ENCODE measurements at places on chromosomes 4 and X. TPM values are rescaled to one million over a fixed set of nuclear protein-coding genes. Genes with fewer than 3 reads are reported as not detected.

DNA sequence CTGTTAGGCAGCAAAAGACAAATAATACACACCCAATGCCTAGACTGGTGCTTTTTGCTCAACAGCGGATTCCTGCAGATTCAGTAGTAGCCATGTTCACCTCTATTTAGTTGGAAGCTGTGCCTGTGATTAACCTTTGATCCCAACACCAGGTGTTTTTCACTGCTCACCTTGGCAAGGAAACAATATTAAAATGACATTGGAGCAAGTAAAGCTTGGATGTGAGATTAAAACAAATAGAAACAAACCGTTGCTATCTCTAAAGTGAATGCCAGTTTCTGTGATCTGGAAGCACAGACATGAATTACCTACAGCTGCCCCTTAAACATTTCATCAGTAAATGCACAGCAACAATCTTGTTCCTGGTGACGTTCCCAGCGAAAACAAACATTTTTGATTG, 35.7 kb downstream of the MAGEB17 start:
- DNase-seq, result no peak

DNA sequence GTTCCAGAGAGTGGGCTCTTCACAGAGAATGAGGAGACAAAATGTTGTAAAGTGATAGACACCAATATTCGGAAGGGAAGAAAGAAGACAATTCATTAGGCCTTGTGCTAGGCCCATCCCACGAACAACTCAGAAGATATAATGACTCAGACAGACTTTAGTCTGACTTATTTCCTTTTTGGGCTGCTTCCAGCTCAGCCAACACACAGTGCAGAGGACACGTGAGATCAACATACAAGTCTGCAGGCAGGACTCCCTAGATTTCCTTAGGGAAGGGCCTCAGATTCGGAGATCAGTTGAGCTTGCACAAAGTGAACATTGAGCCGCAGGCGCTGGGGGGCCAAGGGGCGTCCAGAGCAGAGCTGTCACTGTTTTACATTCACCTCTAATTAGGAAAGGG, 290.7 kb upstream of the TENM3 start:
- DNase-seq, result peak; percentile 31

DNA sequence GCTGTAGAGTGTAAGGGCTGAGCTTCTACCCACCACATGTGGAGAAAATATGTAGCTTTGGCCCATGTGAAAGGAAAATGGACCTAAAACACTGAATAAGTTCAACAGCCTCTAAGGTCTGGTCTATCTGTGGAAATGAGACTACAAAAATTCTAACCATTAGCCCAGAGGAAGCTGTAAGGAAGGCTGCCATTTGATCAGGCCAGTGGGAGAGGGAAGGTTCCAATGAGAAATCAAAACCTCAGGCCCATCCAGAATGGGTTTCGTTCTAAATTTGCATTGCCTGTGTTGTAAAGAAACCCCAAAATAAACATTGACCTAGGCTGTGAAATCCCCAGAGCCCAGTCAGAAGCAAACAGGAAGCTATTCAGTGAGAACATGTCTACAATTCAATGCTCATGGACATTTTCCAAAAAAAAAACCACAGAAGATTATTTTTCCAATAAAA, 320.4 kb upstream of the SLC7A11 start:
- DNase-seq, result peak; percentile 72

DNA sequence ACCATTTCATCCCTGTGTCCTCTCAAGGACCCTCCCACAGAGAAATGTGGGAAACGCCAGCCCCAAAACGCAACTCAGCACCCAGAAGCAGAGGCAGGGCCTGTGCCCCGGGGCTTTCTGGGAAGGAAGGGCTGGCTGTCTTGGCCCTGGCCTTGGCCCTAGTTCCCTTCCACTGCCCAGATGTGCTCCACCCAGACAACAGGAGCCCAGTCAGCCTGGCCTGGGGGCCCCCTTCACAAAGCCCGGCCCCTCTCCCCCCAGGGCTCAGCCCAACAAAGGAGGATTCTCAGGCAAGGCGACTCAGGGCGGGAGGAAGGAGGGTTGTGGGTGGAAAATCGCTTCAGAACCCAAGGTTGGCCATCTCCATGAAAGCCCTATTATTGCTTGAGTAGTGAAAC, 82.5 kb downstream of the PJA1 start:
- DNase-seq, result no peak

DNA sequence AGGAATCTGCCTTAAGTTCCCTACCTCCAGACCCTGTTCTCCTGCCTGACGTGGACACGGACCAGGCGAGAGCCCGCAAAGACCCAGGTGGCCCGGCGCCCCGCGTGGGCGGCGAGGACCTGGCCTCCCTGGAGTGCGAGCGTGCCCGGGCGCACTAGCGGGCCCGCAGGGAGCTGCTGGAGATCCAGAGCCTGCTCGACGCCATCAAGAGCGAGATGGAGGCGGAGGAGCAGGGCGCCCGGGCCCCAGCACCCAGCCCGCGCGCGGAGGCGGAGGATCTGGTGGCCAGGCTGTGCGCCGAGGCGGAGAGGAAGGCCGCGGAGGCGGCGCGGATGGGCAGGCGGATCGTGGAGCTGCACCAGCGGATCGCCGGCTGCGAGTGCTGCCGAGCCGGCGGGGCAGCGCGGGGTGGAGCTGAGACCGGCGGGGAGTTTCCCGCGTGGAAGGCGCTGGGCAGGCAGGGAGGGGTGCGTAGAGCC, 18.2 kb downstream of the MRFAP1 start:
- DNase-seq, result peak; percentile 31

DNA sequence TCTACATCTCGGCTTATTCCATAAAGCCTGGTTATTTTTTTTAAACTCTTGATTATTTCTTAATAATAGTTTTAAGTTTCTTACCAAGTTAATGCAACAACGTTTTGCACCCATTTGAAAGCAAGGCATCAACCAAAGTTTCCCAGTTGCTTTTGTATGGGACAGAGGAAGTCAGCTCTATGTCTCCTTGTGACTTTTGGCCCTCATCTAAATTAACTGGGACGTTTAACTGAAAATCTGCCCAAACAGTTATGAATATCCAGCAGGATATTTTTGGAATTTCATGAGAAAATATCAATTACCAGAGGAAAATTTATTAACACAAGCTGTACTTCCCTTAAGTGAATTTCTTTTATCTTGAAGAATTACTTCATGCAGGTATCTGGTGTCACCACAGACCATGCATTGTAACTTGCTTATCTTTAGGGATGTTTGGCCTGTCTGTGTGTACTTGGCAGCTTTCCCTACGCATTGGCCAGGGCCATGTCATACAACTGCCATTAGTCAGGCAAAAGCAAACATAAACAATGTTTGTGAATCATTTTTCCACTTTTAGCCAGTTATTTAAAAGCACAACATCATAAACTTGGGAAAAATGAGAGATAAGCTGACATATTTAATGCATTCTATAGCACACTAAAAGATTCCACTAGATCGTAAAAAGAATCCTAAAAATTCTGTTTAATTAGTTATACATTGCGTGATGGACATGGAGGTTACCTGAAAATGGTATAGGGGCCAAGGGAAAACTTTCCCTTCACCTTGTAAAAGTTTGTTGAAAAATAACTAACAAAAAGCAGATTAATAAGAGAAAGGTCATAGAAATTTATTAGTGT, 101.4 kb upstream of the PDE5A start:
- DNase-seq, result peak; percentile 93

DNA sequence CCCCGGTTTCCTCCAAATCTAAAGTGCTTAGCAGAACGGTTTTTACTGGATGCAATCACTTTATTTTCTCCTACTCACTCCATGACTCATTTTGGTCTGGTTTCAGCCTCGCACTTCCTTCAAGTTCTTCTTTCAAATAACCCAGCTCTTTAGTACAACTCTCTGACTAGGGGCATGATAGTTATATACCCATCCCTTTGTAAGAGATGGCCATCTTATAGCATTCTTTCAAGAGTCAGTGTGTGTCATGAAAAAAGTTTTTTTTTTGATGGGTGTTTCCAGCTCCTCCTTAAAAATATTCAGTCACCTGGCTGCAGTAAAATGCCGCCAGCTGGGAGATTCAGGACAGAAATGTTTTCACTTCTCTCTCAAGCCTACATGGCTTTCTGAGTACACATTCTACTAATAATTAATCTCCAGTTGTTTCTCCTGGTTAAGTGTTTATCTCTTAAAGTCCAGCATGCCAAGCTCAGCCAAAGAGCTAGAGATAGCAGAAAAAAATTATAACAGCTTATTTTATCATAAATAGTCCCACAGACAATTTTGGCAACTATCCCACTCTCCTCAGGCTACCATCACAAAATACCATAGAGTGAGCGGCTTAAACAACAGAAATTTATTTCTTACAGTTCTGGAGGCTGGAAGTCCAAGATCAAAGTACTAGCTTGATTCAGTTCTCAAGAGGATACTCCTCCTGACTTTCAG, 139.3 kb downstream of the GASK1B start:
- DNase-seq, result peak; percentile 96

DNA sequence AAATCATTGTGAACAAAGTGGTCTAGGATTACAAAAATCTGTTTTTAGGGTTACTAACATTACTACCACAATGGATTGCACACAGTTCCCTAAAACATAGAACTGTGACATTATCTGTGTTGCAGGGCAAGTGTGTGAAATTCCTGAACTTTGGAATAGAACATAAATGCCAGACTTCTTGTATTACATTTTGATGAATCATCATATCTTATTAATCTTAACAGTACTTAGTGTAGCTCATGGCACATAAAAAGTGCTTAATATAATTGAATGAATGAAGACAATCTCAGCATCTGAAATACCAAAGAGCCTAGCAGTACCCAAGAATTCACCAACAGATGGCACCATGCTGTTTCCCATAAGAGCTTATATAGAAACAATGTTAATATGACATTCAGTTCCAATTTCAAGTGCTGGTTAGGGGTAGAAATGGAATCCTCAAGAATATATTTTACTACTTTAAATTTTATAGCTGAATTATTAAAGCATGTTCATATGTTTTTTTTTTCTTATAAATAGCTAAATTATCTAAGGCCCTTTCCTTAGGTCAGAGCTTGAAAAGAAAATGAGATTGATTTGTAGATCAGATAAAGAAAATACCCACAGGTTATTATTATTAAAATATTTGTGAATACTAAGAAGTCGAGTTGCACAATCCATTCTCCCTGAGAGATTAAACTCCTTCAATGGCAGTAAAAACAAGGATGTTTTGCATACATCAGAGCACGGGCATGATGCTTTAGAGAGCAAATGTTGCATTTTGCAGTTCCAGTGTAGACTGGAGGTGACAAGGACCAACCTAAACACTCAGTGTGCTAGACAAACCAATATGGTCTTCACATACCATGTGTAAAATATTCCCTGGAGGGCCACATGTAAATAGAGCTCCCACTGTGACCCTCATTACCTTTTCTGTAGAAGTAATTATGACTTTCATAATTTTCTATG, 25.7 kb upstream of the SHISA3 start:
- DNase-seq, result peak; percentile 79

DNA sequence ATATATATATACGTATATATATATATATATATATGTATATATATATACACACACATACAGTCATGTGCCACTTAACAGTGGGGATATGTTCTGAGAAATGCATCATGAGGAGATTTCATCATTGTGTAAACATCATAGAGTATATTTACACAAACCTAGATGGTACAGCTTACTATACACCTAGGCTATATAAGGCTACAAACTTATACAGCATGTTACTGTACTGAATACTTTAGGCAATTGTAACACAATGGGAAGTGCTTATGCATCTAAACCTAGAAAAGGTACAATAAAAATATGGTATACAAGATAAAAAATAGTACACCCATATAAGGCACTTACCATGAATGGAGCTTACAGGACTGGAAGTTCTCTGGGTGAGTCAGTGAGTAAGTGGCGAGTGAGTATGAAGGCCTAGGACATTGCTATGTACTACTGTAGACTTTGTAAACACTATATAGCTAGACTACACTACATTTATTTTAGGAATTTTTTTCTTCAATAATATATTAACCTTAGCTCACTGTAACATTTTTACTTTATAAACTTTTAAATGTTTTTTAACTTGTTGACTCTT, 13.2 kb upstream of the CCSER1 start:
- no peak for DNase-seq

GRCh38 chr4:80412322-80412721, 76.8 kb downstream of the CFAP299 start:
- DNase-seq, result no peak

DNA sequence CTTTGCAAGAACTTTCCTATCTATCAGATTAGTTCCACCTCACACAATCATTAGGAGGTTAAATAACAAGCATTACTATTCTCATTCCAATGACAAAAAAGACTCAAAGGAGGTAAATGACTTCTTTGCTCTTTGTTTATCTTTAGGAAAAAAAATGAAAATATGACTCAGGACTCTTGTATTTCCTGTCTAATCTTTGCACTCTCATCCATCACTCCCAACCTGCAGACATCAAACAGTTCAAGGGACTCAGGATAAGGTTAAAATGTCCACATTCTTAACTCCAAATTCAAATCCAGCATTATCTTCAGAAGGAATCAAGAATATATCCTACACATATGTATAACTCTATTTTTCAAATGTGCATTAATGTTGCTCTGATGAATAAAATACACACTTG, 139.6 kb downstream of the UNC5C start:
- DNase-seq, result peak; percentile 48

DNA sequence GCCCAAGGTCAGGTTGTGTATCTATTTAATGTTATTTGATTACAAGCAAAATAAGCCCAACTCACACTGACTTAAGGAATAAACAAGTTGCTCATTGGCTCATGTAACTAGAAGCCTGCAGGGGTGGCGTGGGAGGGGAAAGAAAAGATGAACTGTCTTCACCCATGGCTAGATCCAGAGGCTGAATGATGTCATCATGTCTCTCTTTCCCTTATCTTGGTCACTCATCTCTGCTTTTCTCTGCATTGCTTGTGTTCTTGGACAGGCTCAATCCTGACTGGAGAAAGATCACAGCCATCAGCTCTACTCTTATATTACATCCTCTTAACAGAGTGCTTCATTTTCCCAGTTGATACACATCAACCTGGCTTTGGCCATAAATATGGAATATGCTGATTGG, 290.0 kb upstream of the DIAPH2 start:
- no peak for DNase-seq

DNA sequence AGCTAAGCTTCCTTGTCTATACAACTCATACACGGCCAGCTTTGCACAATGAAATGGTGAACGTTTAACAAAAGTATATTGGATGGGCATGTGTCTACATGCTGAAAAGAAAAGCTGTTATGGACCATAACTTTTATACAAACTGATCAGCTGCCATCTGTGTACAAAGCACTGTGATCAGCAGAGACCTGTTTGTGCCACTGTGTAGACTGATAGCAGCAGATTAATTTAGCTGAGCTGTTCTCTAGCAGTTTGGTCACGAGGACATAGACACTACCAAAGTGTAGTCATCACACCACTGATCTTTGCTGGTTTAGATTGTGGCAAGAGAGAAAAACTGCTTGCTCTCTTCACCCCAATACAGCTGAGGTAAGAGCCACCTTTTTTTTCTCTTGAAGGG, 124.5 kb downstream of the RAPGEF2 start:
- DNase-seq, result no peak

GRCh38 chr4:34245276-34245675, 1999.0 kb downstream of the ARAP2 start:
- no peak for DNase-seq

- DNase-seq, result no peak
Observed at GRCh38 chr4:100130491-100130890, 59.8 kb downstream of the DDIT4L start.

SPANXB1 gene
- total RNA-seq, result not detected

NAP1L3 gene
- 0.22 TPM for total RNA-seq

ZNF630 gene
- 1.5 TPM for total RNA-seq

HELT gene
- total RNA-seq, result not detected

DAPP1 gene
- not detected for total RNA-seq

MAGEC3 gene
- not detected for total RNA-seq

NLGN4X gene
- total RNA-seq, result not detected

PPP4R3C gene
- not detected for total RNA-seq
